ENCODE measurements at places on chromosomes 7 and 10.

DNA sequence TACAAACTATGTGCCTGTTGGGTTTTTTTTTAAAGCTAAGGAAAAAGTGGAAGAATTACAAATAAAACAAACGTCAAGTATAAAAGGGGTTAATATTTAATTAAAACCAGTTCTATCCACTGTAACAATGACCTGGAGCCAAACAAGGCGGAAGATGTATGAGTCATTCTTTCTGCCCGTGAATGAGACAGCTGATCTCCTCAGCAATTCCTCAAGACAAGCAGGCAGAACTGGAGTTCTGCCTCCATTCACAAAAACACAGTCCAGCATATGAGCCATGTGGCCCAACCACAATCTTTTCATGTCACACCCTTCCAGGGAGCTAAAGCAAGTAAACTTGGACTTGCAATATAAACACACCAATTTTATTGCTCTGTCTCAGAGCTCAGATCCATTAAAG, 8.4 kb downstream of the ETV1 start:
- no peak for DNase-seq

DNA sequence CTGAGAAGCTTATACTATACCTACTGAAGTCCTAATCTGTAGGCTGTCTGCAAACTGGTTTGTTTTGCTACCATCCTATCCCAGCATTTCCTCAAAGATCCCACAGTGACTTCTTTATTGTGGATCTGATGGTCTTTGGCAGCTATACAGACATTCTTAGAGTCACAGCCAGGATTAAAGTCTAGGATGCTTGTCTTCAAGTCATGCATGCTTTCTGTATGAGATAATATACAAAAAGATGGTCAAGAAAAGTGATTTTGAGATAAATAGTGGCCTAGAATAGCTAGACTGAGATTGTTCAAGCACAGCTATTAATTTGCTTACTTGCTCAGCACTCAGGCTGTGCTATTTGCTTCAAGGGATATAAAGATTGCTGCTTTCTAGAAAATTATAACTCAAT, 454.4 kb downstream of the AUTS2 start:
- no peak for DNase-seq

GRCh38 chr10:24035761-24036160, 173.2 kb upstream of the KIAA1217 start:
- no peak for DNase-seq

GRCh38 chr7:118350260-118350659, 125.8 kb downstream of the ANKRD7 start:
- DNase-seq, result no peak

GRCh38 chr7:49911909-49912308, 138.5 kb downstream of the VWC2 start:
- no peak for DNase-seq
